ENCODE measurements at places on chromosomes 1 and 21.
A peak's percentile ranks its signal among the peaks of the same experiment; 100 is the strongest.

DNA sequence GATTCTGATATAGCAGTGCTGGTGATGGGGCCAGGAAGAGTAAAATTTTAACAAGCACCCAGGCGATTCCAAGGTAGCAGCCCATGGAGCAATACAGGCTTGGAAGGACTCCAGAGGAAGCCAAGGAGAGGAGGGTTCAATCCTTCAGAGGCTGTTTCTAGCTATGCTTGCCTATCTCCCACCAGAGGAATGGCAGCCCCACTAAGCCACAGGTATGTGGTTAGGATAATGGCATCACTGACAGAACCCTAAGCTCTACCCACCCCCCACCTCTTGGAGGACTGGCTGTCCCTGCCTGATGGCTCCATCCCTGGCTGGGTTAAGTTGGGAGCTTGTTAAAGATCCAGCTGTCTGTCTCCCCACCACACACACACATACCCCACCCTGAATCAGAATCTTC lies 19.3 kb upstream of the PTAFR start:
- DNase-seq, result no peak
- no peaks in the 10 kb centered on the region for H3K4me1 ChIP-seq
- no peaks in the 10 kb centered on the region for H3K27me3 ChIP-seq
- no peak overlapping the region for H3K27ac ChIP-seq

DNA sequence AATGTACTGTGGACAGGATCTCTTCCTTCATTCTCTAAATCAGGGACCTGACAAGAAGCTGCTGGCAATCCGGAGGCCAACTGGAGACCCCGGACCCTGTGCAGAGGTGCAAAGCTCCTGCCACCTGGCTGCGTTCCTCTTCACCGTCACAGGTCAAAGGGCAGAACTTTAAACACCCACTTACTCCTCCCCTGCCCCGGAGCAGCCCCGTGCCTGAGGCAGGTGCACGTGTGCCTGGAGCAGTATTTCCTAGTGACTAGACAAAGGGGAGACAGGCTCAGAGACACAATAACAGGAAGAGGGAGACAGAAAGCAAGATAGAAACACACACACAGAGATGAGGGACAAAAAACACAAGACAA lies 6.6 kb upstream of the PIGC start:
- no peak overlapping the region for H3K27ac ChIP-seq
- DNase-seq, result peak; percentile 65
- H3K27me3 ChIP-seq, result no peaks in the 10 kb centered on the region
- peaks cover 6% of the 10 kb centered on the region for H3K4me1 ChIP-seq
- H3K36me3 ChIP-seq, result no peaks in the 10 kb centered on the region

- H3K4me1 ChIP-seq, result no peaks in the 10 kb centered on the region
- no peak overlapping the region for H3K27ac ChIP-seq
- H3K4me3 ChIP-seq, result no peak overlapping the region
- DNase-seq, result no peak
- H3K36me3 ChIP-seq, result no peaks in the 10 kb centered on the region
These were observed 131.4 kb upstream of the USP24 start for GRCh38 chr1:55346586-55346985.

- H3K27ac ChIP-seq, result no peak overlapping the region
- no peaks in the 10 kb centered on the region for H3K4me1 ChIP-seq
- no peak overlapping the region for H3K4me3 ChIP-seq
- H3K36me3 ChIP-seq, result peaks cover 8% of the 10 kb centered on the region
These were observed 14.5 kb downstream of the SCYL3 start for GRCh38 chr1:169879034-169879840.
